Hematopoietic multipotent progenitor cell treated with erythropoietin and hydrocortisone succinate and interleukin-3 and kit ligand, for 8 days (in vitro differentiated cells): ENCODE measurements at places on chromosomes 1 and 21.

DNA sequence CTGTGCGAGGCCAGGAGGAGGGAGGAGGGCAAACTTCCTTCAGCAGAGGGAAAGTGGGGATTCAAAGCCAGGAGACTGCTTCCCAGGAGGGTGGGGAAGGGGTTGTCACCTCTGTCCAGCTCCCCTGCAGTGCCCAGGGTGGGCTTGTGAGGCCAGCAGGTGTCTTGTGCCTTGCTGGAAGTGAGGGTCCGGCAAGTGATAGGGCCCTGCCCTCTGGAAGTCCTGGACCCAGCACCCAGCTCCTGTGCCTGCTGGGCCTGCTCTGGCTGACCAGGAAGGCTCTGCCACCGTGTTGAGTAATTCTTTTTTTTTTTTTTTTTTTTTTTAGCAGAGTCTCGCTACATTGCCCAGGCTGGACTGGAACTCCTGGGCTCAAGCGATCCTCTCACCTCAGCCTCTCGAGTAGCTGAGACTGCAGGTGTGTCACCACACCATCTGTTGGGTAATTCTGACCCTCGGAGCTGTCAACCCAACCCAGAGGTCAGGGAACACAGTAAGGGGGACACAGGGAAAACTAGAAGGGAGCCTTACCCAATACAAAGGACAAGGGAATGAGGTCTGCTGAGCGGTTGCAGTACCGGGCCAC lies 1.0 kb downstream of the BEST4 start:
- DNase-seq, result no peak

GRCh38 chr21:31872452-31873274 lies at the start of gene HUNK:
TSS of gene HUNK (plus strand) at chr21:31873020. CDS start at chr21:31873675, 655 bp downstream.
- no peak for DNase-seq

DNA sequence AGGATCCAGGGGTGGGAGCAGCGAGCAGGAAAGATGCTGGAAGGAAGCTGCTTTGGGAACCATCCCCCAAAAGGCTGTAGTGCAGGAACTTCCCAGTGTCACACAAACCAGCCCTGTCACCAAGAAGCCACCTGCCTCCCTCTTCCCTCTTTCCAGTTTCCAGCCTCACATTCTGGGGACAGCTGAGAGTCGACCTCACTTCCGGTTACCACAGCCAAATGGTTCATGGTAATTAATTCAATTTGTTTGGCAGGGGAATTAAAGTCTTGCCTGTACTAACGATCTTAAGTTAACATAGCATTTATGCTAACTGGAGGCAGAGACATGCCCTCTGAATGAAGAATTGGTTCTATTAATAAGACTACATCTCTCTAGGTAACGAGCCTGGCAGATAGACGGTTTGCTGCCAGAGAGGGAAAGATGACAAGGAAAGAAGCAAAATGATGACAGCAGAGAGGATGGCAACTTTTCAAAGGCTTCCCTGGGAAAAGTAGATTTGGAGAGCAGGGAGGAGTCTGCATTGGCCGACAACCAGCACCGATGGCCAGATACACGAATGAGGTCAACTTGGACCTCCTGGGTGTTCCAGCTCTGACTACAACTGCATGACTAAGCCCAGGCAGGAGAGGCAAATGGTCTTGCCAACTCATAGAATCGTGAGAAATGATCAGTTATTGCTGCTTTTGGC lies 64.1 kb downstream of the TMCO4 start:
- DNase-seq, result no peak

- DNase-seq, result no peak
Measured at GRCh38 chr1:29945426-29945825, 709.1 kb downstream of the PTPRU start.
